ENCODE measurements at places on chromosomes 2 and 18.

DNA sequence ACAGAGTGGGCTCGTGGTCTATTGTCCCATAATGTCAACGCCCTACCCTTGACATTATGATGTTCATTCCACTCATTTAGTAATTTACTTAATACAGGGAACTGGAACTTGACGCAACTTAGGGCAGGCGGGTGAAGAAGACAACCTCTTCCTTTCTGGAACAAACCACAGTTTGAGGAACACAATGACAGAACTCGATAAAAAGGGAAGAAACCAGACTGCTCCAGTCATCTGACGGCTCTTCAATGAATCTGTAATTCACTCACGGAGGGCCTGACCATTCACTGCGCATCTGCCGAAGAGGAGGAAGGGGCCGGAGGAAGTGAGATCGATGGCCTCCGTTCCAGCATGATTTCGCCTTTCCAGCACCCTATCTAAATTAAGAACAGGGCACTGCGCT is 83.2 kb downstream of the BCL2 start:
- DNase-seq = no peak

DNA sequence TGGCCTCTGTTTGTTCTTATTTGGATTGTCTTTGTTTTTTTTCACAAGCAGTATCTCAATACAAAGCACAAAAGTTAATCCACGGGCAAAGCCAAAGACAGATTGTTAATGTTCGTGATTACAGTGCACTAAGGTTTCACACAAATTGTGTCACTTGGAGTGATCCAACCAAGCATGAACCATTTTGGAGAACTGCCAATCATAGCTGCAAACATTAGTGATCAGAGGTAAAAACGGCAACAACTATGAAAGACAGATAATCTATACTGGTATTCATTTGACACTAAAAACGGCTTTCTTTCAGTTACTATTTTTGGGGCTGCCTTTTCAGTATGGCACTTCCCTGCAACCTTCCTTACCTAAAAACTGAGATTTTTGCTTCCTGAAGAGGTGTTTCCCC is 213.1 kb upstream of the GULP1 start:
- DNase-seq = no peak

GRCh38 chr2:40115348-40115747 is 336.3 kb upstream of the THUMPD2 start:
- DNase-seq = no peak

DNA sequence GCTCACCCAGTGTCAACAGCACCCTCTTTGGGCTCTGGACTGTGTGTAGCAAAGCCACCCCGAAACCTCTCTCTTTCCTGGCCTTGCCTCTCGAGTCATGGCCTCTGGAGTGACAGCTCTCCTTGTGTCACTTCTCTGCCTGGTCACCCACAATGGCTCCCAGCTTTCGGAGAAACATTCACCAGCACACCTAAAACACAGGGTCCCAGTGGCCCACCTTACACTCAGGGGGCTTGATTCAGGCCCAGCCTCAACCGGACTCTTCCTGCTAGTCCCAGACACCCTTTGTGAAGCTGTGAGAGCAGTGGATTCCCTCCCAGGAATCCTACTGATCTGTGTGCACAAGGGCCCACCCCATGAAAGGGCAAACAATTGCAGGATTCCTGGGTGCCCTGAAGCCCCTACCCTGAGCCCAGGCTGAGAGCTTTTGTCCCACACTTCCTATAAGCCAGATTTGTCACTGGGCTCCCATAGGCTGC is 137.2 kb upstream of the HAAO start:
- DNase-seq = no peak

DNA sequence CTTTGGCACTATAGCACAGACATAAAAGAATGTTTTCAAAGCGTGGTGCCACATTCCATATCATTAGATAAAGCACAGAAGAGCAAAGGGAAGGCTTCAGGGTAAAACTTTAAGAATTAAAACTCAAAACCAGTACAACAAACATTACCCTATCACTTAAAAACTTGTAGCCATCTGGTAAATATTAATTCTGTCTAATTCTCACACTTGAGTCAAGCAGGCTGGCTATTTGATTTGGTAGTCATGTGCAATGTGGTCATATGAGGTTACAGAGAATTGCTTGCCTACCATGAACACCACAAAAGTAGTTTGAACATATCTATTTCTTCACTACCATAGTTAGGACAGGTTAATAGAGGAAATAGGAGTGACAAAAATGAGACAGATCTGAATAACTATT is 244.9 kb downstream of the IRS1 start:
- no peak for DNase-seq

All from activated CD4-positive, alpha-beta T cell treated with anti-CD3 and anti-CD28 coated beads, Interleukin-2, Interleukin-6, amounts not matched to agents 100 ng/mL and 50 ng/mL, durations not matched to agents 16 hours and 8 hours (primary cell).